ENCODE measurements at places on chromosomes 7 and 10. TPM values are rescaled to one million over a fixed set of nuclear protein-coding genes. Genes with fewer than 3 reads are reported as not detected.
A peak's percentile ranks its signal among the peaks of the same experiment; 100 is the strongest.

DNA sequence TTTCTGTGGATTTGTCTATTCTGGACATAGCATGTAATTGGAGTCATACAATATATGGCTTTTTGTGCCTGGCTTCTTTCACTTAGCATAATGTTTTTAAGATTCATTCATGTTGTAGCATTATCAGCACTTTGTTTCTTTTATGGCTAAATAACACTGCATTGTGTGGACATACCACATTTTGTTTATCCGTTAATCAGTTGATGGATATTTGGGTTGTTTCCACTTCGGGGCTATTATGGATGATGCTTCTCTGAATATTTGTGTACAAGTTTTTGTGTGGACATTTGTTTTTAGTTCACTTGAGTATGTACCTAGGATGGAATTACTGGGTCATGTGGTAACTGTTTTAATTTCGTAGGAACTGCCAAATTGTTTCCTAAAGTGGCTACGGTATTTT is 6.4 kb downstream of the LCOR start:
- DNase-seq: no peak

DNA sequence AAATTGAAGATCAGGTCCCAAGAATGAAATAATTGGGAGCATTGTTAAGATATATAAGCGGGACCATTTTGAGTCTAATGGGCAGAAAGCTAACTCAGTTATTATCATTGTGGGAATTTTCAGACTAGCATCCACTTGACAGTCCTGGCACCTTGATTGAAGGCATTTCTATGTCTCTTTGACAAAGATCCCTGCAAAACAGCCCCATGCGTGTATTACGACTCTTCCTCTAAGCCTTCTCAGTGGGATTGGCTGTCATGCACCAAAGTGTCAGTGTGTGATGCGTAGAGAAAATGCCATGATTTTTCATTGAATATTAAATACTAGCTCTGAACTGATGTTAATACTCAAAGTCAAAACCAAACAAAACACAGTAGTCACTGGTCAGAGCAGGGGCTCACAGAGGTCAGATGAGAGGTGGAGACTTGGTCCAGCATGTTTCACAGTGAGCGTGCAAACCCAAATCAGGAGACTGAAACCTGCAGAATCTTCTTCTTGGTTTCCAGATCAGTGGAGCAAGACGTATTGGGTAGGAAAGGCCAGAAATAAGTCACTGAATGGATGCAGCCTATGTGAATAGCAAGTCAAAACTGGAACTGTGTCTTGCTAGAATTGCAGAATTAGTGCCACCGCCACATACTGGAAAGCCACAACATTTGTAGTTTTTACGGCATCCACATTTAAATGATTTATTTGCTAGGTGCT is 303.6 kb upstream of the AKR1E2 start:
- DNase-seq: no peak

GRCh38 chr10:117005527-117006055 is 604 bp upstream of the SHTN1 start:
- DNase-seq: peak; percentile 30

MRPS33 gene
- 32.2 TPM for total RNA-seq

DNA sequence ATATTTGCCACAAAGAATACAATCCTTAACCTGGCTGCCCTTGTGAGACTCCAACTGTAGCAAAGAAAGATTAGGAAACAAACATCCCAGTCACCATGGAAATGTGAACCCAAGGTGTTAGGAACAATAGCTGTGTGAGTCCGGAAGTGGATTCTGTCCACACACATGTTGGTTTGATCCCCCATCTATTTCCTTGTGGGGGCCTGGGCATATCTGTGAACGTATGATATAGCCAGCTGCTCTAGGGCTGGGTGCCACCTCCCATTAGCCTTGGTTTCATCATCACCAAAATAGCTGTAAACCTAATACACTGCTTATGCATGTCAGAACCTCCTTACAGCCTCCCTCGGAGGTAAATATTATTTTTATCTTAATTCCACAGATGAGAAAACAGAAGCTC is 26.4 kb downstream of the GRK5 start:
- DNase-seq: no peak

GRCh38 chr7:52961084-52961483 is 74.3 kb upstream of the POM121L12 start:
- no peak for DNase-seq

DNA sequence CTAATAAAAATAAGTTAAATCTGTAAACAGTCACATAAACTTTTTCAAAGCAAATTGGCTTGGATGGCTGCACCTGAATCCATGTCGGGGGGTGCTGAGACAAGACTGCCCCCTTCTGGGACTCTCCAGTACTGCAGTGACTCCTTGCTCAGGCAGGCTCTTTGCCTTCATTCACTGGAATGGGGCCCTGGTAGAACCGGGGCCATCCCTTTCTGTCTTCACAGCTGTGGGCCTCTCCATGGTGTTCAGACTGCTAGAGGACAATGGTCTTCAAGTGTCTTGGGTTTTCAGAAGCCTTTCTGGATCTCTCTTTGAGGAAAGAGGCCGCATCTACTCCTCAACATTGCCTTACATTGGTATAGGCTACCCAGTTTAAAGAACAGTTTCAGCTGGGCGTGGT is 16.1 kb upstream of the IMPDH1 start:
- DNase-seq: peak; percentile 87

DNA sequence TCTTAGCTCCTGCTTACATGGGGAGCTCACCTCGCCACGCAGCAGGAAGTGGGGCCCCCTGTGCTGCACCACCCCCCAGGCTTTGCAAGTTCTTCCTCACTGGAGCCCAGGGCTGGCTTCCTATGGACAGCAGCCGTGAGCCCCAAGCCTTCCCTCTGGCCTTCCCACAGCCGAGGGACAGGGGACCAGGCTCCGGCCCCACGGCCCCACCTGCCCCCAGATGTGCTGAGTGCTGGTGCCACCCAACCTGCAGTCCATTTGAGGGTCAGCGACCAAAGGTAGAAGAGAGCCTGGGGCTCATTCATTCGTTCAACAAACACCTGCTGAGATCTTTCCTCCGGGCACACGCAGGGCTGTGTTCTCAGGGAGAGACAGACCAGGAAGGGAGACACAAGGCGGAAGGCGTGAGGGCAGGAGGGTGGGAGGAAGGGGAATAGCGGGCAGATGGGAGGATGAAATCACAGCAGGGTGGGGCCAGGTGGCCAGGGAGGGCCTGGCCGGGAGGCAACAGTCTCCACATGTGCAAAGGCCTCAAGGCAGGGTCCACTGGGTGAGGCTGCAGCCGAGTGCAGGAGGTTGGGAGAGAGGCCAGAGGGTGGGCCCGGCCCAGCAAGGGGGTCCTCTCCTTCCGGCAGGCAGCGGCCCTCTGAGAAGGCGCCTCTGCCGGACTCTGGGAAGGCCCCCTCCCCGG is 100.1 kb downstream of the FOXL3 start:
- no peak for DNase-seq

DNA sequence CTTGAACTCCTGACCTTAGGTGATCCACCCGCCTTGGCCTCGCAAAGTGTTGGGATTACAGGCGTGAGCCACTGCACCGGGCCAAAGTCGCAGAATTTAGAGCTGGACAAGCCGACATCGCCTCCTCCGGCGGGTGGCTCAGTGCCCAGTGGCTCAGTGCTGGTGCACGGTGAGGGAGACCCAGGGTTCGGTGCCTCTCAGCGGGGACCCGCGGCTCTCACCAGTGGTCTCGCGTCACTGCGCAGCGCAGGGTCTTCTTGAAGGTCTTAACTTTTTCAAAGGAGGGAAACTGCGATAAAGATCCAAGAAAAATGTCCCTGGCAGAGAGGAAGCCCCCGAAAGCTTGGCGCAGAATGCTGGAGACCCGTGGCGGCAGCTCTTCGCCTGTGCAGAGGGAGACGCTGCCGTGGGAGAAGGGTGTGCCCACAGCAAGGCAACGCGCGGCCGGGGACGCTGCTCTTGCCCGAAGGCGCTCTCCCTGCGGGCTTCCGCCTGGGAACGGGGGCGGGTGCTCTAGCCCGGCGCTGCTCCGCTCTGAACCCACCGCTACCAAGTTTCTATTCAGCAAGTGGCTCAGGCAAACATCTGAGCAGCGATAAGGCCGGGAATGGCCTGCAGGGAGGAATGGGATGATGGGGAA is 324.3 kb downstream of the DNAJB6 start:
- no peak for DNase-seq

WEE2 gene
- total RNA-seq: 0.33 TPM

DNA sequence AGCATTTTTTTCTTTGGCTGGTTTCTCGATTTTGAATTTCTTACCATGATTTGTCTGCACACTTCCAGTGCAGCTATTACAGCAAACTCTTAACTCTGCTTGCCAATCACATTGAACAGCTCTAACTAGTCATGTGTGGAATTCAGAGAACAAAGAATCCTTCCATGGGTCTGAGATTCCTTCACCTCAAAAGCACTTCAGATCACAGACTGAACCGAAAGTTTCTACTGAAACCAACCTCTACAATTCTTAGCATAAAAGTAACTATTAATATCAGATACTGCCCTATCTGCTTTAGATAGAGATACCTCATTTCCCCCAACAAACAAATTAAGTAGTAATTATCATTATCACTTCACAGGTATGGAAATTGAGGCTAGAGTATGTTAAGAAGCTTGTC is 56.5 kb upstream of the SP4 start:
- DNase-seq: no peak

DNA sequence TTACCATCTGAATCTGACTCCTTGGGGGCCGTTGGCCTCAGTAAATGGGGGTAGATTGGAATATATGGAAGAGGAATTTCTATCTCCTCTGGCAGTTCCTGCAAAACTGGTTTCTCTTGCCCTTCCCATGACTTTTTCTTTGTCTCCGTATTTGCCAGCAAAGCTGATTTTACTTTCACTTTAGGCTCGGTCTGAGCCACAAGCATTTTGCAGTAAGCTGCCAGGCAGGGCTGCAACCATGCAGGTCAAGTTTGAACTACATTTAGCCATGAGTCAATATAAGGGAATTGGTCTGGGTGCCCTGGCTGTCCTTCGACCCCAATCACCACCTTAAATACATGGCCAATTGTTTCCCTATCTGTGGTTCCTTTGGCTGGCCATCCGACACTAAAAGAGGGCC is 104.3 kb downstream of the TRIM24 start:
- no peak for DNase-seq

DNA sequence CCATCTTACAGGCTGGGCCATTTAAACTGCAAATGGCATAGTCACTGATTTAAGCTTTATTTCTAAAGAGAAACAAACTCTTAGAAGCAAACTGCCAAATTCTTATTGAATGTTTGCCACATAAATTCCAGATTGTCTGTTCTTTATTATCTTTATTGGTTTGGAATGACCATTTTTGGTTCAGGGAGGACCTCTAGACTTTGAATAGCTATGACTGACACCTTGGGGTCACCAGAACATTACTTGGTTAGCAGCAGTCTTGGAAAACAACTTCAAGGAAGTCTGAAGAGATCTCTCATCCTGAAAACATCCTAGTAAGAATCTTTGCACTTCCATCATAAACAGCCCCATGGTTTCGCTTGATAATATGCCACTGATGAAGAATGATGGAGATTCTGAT is 197.1 kb downstream of the SUGCT start:
- DNase-seq: no peak

GRCh38 chr7:106071356-106071998 is 40.6 kb downstream of the SYPL1 start:
- peak; percentile 27 for DNase-seq

GRCh38 chr10:49037187-49037586 is 78.1 kb downstream of the VSTM4 start:
- no peak for DNase-seq

NODAL gene
- total RNA-seq: 1.5 TPM
